Activated T-helper 1 cell treated with Interleukin-2 at 50 U/mL for 16 hours (primary cell): ENCODE measurements at places on chromosomes 11 and 22.

- DNase-seq = no peak
These were observed 4.5 kb downstream of the FTH1 start for GRCh38 chr11:61963016-61963281.

- no peak for DNase-seq
These were observed 26.1 kb downstream of the CSTF3 start for GRCh38 chr11:33135216-33135615.

- no peak for DNase-seq
These were observed 272.0 kb upstream of the SESN3 start for GRCh38 chr11:95503047-95503446.

DNA sequence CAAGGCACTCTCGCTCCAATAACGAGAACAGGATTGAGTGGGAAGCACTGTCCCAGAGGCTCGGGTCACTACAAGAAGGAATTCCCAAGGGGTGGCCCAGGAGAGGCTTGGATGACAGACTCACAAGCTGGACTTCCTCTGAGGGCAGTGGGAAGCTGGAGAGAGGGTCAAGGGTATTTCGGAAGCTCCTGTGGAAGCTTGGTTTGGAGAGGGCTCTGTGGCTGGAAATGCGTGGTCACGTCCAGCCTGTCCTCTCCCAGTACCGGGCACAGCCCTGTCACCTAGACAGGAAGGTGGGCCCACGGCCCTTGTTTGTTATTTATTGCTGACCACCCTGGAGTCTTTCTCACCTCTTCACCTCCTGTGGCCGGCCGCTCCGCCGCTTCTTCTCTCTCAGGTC, 5.3 kb downstream of the SYNGR1 start:
- no peak for DNase-seq

GRCh38 chr22:43919106-43919973, 4.3 kb upstream of the PNPLA3 start:
- DNase-seq = no peak

DNA sequence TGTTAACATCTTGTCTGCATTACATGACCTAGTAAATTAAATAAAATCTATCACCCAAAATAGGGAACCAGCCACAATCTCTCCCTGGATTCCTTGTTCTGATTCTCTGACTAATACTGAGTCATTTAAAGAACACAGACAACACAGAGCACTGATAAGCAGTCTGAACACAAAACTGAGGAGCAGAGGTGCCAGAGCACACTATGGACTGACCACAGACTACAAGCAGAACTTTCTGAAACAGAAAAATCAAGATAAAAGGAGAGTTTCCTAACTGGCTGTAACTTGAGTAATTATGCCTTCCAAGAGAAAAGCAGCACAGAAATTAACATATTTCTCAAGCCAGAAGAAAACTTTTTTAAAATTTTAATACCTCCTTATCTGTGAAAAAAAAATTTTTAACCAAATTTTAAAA, 128.8 kb downstream of the SGSM3 start:
- DNase-seq = no peak

GRCh38 chr11:109853156-109853776, 239.9 kb upstream of the ZC3H12C start:
- DNase-seq = no peak

DNA sequence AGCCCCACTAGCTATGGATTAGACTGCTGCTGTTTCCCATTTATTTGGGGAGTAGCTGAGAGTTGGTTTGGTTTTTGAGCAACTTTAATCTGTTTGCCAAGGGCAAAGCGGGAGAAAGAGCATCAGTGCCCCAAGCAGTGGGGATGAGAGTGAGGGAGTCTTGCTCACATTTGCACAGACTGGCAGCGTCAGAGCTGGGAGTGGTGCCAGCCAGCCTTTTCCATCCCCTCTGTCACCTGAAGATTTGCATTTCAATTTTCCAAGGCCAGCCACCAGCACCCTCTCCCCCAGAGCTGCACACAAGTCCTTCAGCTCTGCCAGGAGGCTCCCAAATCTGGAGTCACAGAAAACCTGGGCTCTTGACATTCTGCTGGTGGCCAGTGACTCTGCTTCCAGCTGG, 21.0 kb upstream of the UVRAG start:
- no peak for DNase-seq

- no peak for DNase-seq
These were observed 400.3 kb downstream of the AASDHPPT start for GRCh38 chr11:106477776-106478175.

DNA sequence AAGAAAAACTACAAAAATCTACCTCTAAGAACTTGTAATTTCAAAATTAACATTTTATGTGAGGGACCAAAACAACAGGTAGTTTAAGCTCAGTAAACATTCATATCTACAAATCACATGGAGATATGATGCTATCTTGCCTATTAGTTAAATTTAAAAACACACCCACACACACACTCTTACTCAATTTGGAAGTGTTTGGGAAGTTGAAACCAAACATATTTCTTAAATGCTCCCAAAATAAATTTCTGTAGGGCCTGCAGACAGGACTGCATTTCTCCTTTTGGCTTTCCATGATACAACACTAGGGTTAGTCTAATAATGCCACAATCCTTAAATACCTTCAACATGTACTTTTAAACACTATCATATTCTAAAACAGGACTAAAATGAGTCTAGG, 7.0 kb downstream of the PITPNB start:
- DNase-seq = no peak

DNA sequence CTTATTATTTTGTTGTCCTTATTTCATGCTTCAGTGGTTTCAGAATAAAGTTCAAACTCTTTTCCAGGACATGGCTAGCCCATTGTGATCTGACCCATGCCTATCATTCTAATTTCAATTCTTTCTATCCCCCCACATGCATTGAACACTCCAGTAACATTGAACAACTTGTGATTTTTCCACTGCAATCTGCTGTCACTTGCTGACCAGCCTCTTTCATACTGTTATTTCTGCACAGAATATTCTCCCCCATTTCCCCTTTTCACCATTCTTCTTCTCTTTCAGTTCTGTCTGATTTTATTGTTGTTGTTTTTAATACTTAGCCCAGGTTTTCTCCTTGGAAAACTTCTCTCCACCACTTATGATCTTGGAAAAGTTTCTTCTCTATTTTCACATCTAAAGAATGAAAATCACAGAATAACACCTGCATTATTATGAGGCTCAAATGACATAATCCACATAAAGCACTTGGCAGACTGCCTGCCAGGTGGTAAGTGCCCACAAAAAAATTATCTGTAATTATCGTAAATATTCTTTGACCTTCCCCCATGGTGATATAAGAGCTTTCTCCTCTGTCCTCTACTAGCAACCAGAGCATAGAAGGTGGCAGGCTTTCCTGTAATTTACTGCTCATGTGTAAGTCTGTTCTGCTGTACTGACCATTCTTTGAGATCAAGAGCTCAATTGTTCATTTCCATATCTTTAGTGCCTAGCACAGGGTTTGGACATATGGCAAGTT, 51.9 kb upstream of the EED start:
- no peak for DNase-seq

DNA sequence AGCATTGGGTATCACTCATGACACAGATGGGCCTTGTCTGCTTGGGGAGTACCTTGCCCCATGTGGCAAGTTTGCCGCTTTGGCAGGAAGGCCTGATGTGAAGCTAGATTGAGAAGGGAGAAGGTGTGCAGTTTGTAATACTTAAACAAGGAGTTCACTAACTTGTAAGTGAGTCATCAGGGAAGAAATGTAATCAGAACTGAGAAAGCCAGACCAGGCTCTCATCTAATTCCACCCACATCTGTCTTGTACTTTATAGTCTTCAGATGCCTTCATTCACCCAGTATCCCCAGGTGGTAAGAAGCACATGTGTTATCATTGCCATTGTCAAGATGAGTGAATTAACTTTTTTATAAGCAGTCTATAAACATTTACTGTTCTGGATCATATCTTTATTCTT, 116.0 kb upstream of the DDI1 start:
- no peak for DNase-seq

DNA sequence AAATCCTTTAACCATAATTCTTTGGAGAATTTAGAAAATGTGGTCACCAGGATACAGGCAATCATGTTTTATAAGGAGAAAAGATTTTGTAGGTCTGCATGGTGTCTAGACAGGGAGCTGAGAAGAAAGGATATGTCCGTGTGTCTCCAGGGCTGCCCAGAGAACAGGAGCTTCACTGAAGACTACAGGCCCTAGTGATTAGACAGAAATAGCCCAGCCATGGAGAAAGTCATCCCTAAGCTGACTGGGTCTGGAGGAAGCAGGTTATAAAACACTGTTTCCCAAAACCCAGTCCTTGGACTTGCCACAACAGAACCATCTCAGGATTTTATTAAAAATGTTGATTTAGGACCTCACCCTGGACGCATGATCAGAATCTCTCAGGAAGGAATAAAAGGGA, 84.4 kb downstream of the GALNT18 start:
- DNase-seq = no peak

GRCh38 chr11:2747248-2748027, 47.6 kb upstream of the KCNQ1OT1 start:
- no peak for DNase-seq

DNA sequence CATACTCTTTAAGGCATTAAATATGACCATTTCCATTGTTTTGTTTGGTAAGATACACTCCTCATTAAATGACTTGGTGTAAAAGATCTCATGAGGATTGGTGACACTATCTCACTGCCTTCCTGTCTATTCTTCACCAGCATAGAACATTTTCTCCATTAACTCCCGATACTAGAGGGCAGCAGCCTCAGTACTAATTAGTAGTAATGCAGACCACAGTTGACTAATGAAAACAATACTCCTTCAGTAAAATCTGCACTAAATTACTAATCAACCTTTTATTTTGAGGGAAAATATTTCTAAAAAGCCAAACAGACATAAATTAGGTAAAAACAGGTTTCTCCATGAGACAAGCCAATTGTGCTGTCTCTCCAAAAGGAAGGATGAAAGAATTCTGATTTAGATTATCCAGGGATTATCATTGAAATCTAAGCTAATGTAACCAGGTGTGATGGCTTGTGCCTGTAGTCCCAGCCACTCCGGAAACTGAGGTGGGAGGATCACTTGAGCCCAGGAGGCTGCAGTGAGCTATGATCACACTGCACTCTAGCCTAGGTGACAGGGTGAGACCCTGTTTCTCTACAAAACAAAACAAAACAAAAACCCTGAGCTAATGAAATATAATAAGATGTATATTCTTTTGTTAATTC, 9.4 kb downstream of the PGM2L1 start:
- peak; percentile 29 for DNase-seq

- no peak for DNase-seq
These were observed 101.6 kb downstream of the COMMD9 start for GRCh38 chr11:36187622-36188021.

DNA sequence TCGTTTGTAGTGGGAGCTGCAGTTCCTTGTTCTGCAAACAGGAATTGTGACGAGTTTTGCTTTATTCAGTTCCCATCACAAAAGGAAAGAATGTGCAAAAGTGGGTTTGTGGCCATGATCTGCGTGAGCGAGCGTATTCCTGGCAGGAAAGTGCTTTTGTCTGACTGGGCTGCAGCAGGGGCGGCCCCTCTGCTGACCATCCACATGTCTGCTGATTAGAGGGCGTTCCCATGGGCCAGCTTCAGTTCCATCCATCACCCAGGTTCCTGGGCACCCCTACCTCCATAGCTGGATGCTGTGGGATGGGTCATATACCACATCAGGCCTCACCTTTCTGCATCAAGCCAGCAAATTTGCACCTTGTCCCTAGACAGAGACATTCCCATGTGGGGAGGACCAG, 28.9 kb upstream of the GAL start:
- DNase-seq = no peak

GRCh38 chr11:63986932-63987513, 785 bp downstream of the OTUB1 start:
- no peak for DNase-seq

DNA sequence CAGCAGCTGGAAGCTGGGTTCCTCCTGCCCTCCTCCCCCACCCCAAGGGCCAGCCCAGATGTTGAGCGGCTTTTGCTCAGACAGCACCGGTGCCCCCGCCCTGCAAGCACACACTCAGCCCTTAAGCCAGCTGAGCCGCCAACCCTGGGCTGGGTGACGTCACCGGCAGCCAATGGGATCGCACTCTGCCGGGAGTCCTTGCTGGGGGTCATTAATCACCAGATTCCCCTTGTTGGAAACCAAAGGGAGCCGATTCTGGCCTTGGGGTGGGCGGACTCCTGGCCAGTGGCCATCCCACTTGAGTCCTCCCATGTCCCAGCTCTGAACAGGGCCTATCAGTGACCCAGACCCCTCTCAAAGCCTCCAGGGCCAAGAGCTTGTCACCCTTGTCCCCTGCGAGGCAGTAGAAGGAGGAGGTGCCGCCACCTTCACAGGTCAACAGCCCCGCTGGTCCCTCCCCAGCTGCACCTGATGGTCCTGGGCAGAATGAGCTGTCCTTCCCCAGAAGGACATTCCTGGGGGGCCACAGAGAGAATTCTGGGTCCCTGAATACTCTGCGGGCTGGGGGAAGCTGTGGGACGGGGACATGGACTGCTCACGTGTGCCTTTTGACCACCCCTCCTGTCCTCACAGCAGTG, 7.4 kb downstream of the DUSP8 start:
- no peak for DNase-seq

DNA sequence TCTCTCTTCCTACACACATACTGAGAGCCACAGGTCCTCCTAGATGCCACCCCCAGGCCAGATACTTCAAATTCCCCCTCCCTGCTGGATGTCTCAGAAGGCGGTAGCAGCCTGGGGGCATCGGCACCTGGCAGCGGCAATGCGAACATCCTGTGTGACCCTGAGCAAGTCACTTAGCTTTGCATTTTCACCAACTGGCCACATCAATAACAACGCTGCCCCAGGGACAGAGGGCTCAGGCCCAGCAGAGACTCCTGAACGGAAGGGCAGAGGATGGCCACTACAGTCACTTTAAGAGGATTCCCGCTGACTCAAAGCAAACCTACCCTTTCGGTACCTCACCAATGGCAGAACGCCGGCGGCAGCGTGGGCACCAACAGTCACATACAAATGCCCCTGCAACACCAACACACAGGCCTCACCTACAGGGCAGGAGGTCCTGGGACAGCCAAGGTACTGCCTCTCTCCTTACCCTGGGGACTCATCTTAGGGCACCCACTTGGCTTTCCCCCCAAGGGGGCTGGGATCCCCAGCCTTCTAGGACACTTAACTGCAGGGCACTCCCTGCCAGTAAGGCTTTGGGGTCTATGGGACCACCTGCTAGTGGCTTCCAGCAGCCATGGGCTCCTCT, 1.6 kb downstream of the LMO1 start:
- no peak for DNase-seq

GRCh38 chr22:37982151-37982785, 2.1 kb downstream of the SOX10 start:
- DNase-seq = no peak

DNA sequence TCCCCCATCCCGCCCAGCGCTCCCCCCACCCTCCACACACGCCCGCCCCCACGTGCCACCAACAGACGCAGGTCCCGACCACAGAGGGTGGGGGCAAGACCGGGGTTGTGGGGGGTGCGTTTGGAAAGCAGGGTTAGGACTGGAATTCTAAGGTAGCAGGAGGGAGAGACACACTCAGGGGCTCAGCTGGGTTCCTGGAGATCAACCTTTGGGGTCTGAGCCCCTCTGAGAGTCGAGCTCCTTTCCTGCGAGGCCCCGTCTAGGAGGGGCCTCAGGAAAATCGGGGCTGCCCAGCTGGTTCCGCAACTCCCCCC, 429 bp downstream of the PGGHG start:
- DNase-seq = no peak

- no peak for DNase-seq
These were observed 16.4 kb upstream of the OR5AL1 start for GRCh38 chr11:56396047-56396446.

GRCh38 chr11:60731586-60731985, 7.1 kb downstream of the MS4A18 start:
- DNase-seq = no peak
